ENCODE measurements at places on chromosomes 12 and 14.
A peak's percentile ranks its signal among the peaks of the same experiment; 100 is the strongest.

- DNase-seq = peak; percentile 70
Observed at GRCh38 chr12:114168061-114168460, 201.9 kb upstream of the RBM19 start.

- no peak for DNase-seq
Observed at GRCh38 chr12:67988601-67989021, 636 bp upstream of the IFNG-AS1 start.

GRCh38 chr14:105466531-105467248, 7.9 kb upstream of the CRIP2 start:
- DNase-seq = no peak

GRCh38 chr14:68124979-68125731, 305.6 kb downstream of the RAD51B start:
- peak; percentile 74 for DNase-seq

GRCh38 chr12:989751-990660, 1.0 kb upstream of the ERC1 start:
- peak; percentile 80 for DNase-seq

- DNase-seq = no peak
Observed at GRCh38 chr14:69637503-69638031, 26.2 kb downstream of the SUSD6 start.

DNA sequence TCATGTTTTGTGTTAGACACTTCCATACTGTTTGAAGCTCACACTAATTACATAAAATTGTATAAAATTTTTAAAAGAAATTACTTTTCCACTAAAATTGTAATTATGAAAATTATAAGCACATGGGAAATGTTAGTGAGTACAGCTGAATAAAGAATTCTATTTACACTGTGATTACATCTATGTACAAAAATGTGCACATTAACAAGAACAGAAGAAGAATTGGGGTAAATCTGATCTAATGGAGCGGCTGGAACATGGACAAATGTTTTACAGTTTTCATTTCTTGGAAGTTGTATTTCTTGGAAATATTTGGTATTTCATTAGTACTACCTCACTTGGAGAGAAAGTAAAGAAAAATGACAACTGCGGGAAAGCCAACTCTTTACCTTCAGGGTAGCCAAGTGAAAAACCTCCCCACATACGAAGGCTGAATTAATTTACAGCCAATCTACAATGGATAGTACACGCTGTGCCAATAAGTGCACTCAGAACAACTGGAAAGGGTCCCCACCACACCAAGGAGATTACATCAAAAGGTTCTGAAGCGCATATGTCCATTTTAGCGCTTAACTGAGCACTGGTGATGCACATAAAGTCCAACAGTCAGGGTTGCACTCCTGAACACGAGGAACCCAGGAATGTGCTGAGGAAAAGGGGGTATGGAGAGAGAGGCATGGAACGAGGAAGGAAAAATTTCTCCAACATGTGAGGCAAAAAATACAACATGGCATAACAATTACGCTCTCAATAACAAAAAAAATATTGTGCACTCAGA, 17.5 kb downstream of the MED13L start:
- no peak for DNase-seq

DNA sequence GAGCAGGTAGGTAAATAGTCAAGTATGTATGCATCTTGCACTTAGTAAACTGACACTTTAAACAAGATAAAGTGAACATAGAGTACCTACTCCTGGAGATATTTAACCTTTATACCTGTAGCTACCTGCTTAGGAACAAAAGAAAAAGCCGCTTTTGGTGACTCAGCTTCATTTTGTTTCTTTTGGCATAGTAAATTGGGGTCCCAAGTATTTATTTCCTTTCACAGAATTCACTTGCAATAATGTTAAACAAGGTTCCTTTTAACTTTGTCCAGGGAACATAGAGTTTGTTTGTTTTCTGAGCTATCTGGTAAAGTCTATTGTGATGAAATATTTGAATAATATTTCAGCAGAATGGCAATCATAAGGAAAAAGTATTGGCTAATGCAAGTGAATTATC, 20.0 kb downstream of the SLCO1B3 start:
- DNase-seq = no peak

- peak; percentile 1 for DNase-seq
Observed at GRCh38 chr14:63426838-63427352, 108.2 kb upstream of the GPHB5 start.

DNA sequence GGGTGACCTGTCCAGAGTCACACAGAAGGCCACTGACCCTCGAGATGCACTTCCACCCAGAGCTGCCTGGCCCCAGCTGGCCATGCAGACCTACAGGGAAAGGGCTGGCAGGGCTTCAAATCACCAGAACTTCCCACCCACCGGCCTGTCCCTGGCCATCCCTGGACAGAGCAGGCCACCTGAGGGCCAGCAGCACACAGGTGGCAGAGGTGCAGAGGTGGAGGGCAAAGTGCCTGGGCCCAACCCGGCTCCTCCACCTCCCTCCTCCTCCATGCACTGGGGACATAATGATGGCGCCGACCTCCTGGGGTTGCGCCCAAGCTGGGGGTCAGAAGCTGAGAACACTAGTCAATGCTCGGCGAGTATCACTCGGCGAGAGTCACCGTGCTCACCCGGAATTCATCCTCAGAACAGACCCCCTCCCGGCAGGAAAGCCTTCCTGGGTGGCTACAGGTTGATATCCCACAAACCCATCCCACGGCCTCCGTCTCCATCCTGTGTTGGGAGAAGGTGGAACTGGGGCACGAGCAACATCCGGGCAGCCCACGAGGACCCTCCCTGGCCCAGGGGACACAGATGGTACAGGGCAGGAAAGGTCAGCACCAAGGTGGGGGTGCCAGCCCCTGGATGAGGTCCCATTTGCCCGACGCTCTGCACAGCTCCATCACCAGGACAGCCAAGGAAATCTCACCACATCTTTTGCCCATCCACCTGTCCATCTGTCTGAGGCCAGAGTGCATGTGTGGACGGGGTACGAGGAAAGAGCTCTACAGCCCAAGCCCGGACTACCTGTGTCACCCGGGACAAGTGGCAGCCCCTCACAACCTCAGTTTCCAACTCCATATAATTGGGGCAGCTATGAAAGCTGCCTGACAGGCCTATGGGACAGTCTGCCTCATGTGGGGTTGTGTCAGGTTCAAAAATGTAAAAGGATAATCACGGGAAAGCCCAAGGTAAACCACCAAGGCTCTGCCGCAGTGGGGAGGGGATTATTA, 10.8 kb downstream of the BEGAIN start:
- DNase-seq = no peak

- DNase-seq = no peak
Observed at GRCh38 chr14:44149597-44149996, 357.5 kb downstream of the FSCB start.

DNA sequence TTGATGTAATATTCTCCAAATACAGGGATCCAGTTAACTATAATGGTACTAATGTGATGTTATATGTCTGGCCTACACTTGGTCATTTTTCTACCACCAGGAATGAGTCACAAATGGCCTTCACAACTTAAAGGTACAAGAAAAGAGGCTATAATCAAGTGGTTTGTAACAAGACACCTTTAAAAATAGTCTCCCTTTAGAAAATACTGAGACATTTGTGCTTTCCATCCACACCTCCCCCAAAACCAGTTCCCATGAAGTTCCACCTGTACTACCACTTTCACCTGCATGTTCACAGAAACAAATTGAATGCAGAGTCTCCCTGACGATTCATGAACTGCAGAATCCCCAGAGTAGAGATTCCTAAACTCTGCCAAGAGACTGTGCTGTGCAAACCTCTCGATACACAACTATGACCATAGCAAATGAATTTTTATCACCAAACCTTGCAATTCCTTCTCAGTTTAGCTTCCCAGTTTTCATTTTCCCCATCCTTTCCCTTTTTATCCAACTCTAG, 6.0 kb downstream of the BTG1 start:
- peak; percentile 25 for DNase-seq

- no peak for DNase-seq
Observed at GRCh38 chr14:106419376-106419965, 893.1 kb downstream of the TMEM121 start.

GRCh38 chr12:75130811-75131210, 78.8 kb downstream of the KCNC2 start:
- DNase-seq = no peak

DNA sequence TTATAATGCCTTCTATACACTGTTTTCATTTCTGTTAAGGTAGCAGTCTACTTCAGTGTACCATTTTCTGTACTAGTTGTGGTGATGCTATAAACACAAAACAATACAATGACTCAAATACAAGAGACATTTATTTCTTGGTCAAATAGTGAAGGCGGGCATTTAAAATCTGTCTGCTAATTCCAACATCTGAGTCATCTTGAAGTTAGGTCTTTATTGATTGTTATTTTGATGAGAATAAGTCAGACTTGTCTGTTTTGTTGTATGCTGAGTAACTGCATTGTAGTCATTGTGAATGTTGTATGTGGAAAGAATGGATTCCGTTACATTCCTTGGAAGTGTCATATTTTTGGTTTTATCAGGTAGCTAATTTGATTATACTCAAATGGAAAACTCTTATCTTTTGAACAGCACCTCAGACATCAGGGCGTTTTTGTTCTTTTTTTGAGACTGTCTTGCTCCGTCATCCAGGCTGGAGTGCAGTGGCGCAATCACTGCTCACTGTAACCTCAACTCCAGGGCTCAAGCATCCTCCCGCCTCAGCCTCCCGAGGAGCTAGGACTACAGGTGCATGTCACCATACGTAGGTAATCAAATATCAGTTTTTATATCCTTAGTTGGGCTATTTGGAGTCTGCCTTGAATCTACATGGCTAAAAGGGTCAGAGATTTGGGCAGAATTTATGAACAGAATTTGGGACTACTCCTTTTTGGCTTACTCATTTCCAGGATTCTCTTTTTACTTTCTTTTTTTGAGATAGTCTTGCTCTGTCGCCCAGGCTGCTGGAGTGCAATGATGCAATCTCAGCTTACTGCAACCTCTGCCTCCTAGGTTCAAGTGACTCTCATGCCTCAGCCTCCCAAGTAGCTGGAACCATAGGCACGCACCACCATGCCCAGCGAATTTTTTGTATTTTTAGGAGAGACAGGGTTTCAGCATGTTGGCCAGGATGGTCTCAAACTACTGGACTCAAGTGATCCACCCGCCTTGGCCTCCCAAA, 56.8 kb downstream of the PAPLN start:
- DNase-seq = no peak

DNA sequence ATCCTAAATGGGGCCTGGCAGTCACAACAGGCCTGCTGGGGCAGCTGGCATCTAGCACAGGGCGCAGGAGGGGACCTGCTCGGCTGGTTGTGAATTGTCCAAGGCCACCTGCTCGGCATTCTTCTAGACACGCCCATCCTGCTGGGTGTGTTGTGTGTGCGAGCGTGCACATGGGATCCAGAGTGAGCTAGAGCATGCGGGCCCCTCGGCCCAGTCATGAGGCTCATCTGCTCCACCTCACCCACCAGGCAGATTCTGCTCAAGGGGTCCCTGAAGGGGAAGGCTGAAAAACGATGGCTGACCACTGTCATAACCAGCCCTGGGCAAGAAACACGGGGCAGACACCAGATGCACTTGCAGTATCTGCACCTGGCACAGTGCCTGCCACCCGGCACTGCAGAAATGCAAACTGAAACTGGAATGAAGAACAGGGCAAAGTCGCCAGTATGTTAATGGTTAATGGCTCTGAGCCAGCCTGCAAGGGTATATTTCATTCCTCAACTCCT, 31.8 kb downstream of the MAX start:
- DNase-seq = no peak

DNA sequence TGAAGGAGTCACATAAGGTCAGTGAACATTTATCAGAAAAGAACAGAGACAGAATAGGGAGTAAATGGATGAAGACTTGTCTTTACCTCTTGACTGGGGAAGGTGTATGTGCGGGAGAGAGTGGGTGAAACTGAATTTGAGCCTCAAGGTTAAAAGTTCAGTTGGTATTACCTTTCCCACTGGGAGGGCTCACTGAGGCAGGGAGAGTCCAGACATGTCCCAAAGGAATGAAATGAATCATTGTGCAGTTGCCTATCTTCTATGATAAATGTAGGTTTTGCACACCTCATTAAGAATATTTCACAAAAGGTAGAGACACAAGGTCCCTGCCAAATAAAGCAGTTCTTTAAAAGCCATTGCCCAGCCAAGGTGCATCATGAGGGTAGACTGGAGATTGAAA, 105.2 kb downstream of the KCNA5 start:
- DNase-seq = no peak

- DNase-seq = no peak
Observed at GRCh38 chr12:84954415-84954814, 41.8 kb upstream of the SLC6A15 start.

GRCh38 chr12:114916124-114916523, 232.1 kb upstream of the TBX3 start:
- DNase-seq = peak; percentile 90

DNA sequence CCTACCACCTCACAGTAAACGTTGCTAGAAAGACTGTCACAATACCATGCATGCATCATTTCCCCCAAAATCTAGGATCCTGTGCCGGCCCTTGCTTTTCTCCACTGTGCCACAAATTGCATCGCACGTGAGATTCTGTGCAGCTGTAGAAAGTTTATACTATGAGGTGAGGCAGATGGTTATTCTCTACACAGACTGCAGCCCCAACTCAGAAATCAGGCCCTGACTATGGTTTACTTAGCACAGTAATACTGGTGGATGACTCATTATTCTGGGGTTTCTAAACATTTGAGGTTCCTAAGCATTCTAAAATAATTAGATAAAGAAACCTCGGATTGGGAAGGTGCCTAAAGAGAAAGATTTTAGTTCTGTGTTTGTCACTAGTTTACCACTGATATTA, 163.8 kb upstream of the CCDC198 start:
- DNase-seq = no peak

DNA sequence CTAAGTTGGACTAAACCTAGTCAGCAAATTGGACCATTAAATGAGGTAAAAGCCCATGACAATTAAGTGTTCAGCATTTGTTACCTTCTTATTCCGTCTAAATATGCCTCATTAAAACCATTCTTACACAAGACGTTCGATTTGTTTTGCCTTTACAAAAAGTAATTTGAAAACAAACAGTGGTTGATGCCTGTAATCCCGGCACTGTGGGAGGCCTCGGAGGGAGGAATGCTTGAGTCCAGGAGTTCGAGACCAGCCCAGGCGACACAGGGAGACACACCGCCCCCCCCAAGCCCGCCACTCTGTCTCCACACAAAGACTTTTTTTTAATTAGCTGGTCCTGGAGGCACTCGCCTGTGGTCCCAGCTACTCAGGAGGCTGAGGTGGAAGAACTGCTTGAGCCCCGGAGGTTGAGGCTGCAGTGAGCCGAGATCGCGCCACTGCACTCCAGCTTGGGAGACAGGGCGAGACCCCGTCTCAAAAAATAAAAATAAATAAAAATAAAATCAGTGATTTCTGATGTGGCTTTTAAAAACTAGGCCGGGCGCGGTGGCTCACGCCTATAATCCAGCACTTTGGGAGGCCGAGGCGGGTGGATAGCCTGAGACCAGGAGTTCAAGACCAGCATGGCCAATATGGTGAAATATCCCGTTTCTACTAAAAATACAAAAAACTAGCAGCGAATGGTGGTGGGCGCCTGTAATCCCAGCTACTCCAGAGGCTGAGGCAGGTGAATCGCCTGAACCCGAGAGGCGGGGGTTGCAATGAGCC, 856 bp upstream of the EIF4B start:
- no peak for DNase-seq

DNA sequence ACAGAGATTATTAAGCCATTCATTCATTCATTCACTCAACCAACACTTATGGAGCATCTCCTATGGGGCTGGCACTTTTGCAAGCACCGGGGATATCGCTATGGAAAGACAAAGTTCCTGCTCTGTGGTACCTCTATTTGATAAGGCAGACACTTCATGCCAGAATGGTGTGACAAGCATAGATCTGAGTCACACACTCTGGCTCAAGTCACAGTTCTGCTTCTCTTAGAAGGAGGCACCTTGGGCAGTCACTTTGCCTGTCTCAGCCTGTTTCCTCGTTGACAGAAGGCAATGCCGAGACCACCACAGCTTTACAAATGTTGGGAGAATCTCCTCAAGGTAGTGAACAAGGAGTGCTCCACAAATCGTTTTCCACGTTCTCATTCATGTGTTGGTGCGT, 205.2 kb downstream of the SLC41A2 start:
- no peak for DNase-seq

Measured in HFFc6 (cell line).